ENCODE measurements at places on chromosomes 2 and 18. TPM values are rescaled to one million over a fixed set of nuclear protein-coding genes. Genes with fewer than 3 reads are reported as not detected.

Gene GPR45
- not detected for total RNA-seq

Gene SULT1C2
- 3.3 TPM for total RNA-seq

Gene ABCB11
- 0.11 TPM for total RNA-seq

Gene GPR35
- total RNA-seq, result 0.63 TPM

Gene ACADL
- 4.9 TPM for total RNA-seq

Gene DPP10
- 12.4 TPM for total RNA-seq

Gene LRRC30
- total RNA-seq, result 0.32 TPM

Gene NRBP1
- 87.7 TPM for total RNA-seq

Gene UGT1A4
- total RNA-seq, result 1.1 TPM

Gene COL3A1
- total RNA-seq, result 20,765 TPM

Gene MAP3K19
- not detected for total RNA-seq

Gene AQP12B
- total RNA-seq, result not detected

Gene LIMS4
- not detected for total RNA-seq

Gene ACTR3
- total RNA-seq, result 151 TPM

Gene IL1F10
- not detected for total RNA-seq

Gene TNFAIP6
- total RNA-seq, result 34.1 TPM

Gene ELAC1
- total RNA-seq, result 7.3 TPM

Gene CPLX4
- not detected for total RNA-seq

Gene CD8B2
- 0.37 TPM for total RNA-seq

Gene DSC3
- 9.4 TPM for total RNA-seq

Gene STON1
- total RNA-seq, result 68.0 TPM

Gene TMEM182
- total RNA-seq, result 28.0 TPM

Gene HOXD13
- 14.9 TPM for total RNA-seq

Gene ALPG
- not detected for total RNA-seq

Gene STK16
- 11.2 TPM for total RNA-seq

Gene CD8B
- not detected for total RNA-seq

Gene ADAM23
- 7.4 TPM for total RNA-seq

Gene FOXD4L1
- total RNA-seq, result not detected

Gene PDCD1
- not detected for total RNA-seq

Measured in urinary bladder (tissue), 4 donors.